ENCODE measurements at places on chromosomes 2 and 18.

DNA sequence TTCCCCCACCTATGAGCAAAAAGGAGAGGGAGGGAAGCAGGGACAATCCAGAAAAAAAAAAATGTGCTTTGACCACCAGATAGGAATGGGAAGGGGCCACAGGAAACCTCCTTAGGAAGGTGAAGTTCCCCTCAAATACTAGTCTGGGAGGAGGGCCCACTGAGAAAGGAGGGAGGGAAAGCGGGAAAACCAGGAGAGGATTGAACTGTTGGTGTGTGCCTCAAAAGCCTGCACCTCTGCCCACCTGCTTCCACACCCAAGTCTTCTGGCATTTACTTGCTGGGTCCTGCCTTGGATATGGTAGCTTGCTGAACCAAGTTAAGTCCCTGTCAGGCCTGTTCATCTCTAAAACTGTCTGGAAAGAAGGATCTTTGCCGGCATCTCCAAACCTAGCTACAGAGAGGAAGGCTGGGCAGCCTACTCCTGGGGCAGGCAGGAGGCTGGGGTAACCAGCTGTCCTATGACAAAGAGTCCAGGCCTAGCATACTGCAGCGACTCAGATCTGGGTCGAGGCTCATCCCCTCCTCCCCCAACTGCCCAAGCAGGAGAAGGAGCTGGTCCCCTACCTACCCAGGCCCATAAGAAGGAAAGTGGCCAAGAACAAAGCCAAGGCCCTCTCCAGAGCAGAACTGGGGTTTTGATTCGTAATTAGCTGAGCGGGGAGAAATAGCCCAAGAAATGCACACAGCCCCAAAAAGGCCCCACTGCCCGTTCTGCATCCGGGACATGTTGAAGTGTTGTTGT, 3.0 kb downstream of the EN1 start:
- DNase-seq = no peak

DNA sequence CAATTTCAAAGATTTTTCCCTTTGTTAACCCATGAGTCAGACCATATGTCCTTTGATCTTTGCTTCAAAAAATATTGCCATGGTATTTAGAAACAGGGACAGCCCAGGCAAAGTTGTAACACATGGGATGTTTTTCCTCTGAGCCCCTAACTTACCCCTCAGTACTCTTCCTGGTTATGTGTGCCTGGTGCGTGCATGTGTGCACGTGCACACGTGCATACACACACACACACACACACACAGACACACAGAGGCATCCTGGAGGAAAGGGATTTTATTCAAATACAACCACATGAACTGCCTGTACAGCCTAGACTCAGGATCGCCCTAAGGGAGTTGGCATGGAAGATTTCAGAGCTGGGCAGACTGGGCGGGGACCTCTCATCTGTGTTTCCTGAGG, 5.1 kb downstream of the AFF3 start:
- DNase-seq = no peak

GRCh38 chr2:8481463-8482009, 200.3 kb upstream of the ID2 start:
- DNase-seq = no peak

- DNase-seq = peak; percentile 59
Measured at GRCh38 chr2:58762176-58762781, 521.2 kb upstream of the FANCL start.

DNA sequence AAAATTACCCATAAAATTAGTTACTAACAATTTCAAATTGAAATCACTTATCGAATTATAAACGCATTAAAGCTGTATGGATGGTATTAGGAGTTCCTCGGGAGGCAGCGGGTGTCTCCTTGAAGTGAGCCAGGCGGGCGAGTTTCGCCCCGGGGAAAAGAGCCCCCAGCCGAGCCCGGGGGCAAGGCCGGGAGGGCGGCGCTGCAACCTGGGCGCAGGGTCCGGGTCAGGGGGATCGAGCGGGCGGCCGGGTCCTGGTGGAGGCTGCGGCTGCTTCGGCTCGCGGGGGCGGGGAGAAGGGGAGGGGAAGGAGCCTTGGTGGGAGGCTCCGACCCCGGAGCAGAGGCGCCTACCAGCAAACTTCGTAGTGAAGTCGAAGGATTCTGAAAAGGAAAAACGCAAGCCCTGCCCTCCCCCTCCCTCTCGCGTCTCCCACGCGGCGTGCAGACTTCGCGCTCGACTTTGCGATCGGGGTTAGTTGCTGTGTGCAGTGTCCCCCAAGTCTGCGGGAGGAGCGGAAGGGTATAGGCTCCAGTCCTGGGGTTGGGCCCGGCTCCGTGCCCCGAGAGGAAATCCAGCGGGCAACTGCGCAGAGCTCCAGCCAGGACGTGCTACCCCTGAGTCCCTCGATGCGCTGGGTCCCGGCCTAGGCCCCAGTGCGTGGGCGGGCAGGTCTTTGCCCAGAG, 140.8 kb downstream of the MEIS1 start:
- no peak for DNase-seq

GRCh38 chr2:190482451-190482850, 52.1 kb downstream of the NEMP2 start:
- no peak for DNase-seq

GRCh38 chr18:47050468-47050867, 15.0 kb upstream of the ELOA2 start:
- no peak for DNase-seq

DNA sequence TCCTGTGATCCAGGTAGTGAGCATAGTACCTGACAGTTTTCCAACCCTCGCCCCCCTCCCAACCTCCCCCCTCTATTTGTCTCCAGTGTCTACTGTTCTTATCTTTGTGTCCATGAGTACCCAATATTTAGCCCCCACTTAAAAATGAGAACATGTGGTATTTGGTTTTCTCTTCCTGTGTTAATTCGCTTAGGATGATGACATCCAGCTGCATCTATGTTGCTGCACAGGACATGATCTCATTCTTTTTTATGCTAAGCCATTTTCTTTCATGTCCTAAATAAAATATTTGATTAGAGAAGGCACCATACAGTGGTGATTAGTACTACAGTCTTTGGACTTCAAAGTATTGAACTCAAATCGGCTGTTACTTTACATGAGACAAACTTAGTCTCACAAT, 1087.9 kb downstream of the CBLN2 start:
- no peak for DNase-seq

GRCh38 chr2:177604271-177605065, 211.9 kb downstream of the AGPS start:
- DNase-seq = no peak

DNA sequence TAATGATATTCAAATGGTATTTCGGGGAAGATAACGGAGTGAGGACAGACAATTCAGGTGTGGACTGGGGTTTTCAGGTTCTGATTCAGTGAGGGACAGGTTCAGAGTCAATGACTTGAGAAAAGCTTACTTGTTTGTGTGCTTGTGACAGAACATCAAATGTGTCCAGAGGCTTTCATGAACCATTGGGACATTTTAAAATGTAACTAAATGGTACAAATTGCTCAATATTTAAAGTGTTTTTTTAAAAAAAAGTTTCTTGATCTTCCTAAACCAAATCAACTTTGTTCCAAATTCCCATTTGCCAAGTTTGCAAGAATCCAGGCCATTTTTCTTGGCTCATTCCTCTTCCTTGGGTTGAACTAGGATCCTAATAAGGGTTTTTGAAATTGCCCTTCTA, 59.4 kb upstream of the BZW1 start:
- no peak for DNase-seq

DNA sequence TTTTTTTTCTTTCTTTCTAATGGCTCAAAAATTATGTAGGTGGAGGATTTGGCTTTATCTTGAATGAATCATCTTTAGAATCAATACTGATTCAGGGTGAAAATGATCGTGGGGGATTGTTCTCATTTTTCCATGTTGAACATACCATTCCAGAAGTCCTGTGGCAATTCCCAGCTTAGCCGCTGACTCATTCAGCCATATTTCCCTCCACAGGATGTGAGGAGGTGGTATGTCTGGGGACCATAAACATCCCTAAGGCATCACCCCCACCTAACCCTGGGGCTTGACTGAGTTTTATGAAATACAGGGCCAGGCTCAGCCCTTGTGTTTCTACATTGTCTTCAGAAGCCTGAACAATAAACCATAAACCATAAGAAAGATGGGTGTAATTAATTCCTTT, 92.7 kb upstream of the FN1 start:
- no peak for DNase-seq

Data from NCI-H2081 treated with DMSO at 0.1 percent for 48 hours (cell line).